ENCODE measurements at places on chromosomes 1 and 21.

DNA sequence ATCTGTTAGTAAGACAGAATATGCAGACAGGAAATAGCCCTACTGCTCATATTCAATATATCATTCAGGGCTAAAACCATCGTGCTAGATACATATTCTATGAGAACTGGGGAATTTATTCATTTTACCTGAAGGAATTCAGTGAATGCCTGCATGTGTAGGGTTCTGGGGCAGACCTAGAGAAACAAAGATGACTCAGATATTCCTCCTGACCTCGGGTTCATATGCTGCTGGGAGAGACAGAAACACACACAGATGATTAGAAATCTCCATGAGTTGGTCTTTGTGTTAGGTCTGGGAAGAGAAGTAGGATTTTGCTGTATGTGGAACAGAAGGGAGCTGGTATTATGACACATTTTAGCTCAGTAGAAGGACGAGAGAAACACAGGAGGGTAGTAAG lies 176.5 kb upstream of the ST6GALNAC5 start:
- DNase-seq: no peak

DNA sequence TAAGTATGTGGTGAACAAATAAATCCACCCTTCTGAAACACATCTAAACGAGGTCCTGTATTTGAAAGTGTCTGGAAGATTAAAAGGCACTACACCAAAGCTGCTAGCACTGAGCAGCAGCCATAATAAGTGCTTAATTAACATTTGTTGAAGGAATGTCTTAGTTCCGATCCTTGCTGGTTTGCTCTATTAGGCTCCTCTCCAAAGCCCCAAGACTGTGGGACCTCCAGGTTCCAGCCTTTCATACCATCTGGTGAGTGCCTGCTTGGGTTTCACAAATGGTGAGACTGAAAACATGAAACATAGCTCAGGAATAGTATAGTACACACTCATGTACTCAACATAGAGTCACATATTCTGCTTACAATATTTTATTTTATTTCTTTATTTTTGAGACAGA lies 640 bp upstream of the CYP2J2 start:
- no peak for DNase-seq

DNA sequence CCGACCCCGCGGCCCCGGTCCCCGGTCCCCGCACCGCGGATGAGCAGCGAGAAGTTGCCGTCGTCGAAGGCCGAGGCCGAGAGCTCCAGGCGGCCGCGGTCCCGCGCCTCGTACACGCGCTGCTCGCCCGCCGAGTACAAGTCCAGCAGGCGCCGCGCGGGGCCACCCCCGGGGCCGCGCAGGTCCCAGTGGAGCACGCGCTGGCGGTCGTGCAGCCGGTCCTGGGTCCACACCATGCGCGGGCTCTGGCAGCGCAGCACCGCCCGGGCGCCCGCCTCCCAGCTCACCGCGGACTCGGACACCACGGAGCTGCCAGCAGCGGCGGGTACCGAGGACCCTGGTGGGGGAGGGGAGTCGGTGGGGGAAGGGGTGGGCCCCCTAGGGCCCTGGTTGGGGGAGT lies 2.9 kb downstream of the MXRA8 start:
- DNase-seq: peak; percentile 62

GRCh38 chr21:44834951-44835646 lies 17.2 kb upstream of the SUMO3 start:
- no peak for DNase-seq

- DNase-seq: no peak
Measured at GRCh38 chr1:98030483-98030882, 109.6 kb upstream of the DPYD start.

DNA sequence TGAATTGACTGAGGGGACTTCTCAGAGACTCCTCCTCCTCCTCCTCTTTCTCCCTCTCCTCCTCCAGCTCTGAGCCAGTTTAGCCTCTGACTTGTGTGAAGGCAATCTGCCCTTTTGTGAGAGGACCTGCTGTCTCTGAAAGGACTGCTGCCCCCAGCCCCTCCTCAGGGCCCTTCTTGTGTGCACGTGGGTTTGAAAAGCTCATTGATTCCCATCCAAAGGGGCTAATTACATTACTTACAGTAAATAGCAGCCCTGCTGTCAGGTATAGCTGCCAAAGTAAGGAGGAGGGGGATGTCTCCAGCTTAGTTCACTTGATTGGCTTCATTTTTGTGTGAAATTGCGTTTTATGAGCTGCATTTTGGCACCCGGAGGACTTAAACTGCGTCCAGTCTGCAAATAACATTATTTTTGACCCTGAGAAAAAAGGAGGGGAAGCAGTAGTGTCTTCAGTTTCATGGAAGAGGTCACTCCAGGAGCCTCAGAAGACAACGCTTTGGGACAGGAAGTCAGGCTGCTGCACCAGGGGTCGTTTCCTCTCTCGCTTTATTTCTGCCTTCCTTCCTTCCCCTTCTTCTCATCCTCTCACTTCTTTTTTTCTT lies 1.8 kb upstream of the LHX9 start:
- no peak for DNase-seq
